ENCODE measurements at places on chromosomes 12 and 14.

- peaks cover 5% of the 10 kb centered on the region for H3K4me1 ChIP-seq
- DNase-seq = no peak
- H3K27ac ChIP-seq = peak overlapping the region; percentile 53
- H3K27me3 ChIP-seq = no peaks in the 10 kb centered on the region
- H3K4me3 ChIP-seq = peak overlapping the region; percentile 50
Measured at GRCh38 chr12:50923361-50924130, 28.8 kb upstream of the HIGD1C start.

DNA sequence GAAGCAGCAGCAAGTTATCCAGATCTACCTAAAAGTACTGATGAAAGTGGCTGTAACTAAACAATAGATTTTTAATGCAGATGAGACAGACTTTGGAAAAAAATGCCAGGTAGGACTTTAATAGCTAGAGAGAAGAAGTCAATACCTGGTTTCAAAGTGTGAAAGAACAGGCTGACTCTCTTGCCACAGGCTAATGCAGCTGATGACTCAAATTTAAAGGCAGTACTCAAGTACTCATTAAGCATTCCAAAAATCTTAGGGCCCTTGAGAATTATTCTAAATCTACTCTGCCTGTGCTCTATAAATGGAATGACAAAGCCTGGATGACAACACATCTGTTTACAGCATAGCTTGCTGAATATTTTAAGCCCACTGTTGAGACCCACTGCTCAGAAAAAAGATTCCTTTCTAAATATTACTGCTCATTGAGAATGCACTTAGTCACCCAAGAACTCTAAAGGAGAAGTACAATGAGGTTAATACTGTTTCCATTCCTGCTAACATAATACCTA, 68.6 kb upstream of the SYT1 start:
- no peak overlapping the region for H3K27ac ChIP-seq
- H3K4me3 ChIP-seq = no peak overlapping the region
- H3K36me3 ChIP-seq = no peaks in the 10 kb centered on the region
- DNase-seq = no peak
- H3K4me1 ChIP-seq = no peaks in the 10 kb centered on the region
- no peaks in the 10 kb centered on the region for H3K27me3 ChIP-seq

- H3K4me1 ChIP-seq = peaks cover 26% of the 10 kb centered on the region
- H3K36me3 ChIP-seq = no peaks in the 10 kb centered on the region
- peak; percentile 6 for DNase-seq
- peak within 1 kb of the TSS; percentile 61 for H3K27ac ChIP-seq
- H3K4me3 ChIP-seq = peak within 1 kb of the TSS; percentile 91
Measured at GRCh38 chr12:38905480-38906351, at the start of gene CPNE8. TSS of gene CPNE8 (minus strand) at chr12:38905591. CDS start at chr12:38905534, 57 bp downstream.

- H3K27me3 ChIP-seq = no peaks in the 10 kb centered on the region
- H3K27ac ChIP-seq = no peak within 1 kb of the TSS
- no peaks in the 10 kb centered on the region for H3K36me3 ChIP-seq
- no peak within 1 kb of the TSS for H3K4me3 ChIP-seq
Measured at GRCh38 chr12:56229916-56230431, at the start of gene SLC39A5. TSS of gene SLC39A5 (plus strand) at chr12:56230051. CDS start at chr12:56231275, 1,224 bp downstream.

DNA sequence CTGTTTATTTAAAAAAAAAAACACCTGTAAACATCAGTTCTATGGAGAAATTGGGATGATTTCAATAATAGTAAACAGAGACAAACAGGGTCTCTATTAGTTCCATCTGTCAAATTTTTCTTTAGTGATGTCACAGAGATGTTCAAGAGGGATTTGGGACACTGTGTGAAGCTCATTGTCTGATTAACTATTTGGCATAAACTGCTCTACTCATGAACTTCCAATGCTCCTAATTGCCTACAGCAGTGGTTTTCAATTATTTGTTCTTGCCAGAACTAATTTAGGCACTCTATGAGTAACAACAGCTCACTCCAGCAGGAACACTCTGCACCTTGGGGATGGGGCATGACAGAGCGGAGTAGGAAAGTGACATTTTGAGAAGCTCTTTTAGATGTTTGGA, 250.1 kb upstream of the PRKD1 start:
- H3K4me3 ChIP-seq = no peak overlapping the region
- H3K36me3 ChIP-seq = no peaks in the 10 kb centered on the region
- no peak for DNase-seq
- H3K4me1 ChIP-seq = no peaks in the 10 kb centered on the region
- no peaks in the 10 kb centered on the region for H3K27me3 ChIP-seq
- H3K27ac ChIP-seq = no peak overlapping the region

DNA sequence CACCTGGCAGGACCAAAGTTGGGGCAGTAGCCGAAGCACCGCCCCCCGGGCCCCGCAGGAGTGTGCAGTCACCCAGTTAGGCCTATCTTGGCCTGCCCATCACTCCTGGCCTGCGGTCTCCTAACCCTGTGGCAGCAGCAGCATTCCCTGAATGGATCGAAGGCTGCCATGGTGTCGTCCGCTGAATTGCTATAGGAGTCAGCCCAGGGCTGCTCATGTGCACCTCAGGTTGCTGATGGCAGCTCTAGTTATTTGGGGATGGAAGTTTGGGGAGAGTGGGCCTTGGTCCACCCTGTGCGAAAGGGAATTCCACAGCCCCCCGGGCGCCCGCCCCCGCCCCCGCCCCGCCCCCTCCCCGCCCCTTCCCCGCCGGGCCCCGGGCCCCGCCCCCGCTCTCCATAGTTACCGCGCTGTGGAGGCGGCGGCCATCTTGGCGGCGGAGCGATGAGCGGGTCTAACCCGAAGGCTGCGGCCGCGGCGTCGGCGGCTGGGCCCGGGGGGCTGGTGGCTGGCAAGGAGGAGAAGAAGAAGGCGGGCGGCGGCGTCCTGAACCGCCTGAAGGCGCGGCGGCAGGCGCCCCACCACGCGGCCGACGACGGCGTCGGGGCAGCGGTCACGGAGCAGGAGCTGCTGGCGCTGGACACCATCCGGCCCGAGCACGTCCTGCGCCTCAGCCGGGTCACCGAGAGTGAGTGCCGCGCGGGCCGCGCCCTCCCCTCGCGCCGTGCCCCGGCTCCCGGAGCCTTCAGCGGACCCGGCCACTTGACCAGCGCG, at the start of gene UNC119B:
UNC119B (plus strand) TSS at position 428 of the 774 bp plus-strand sequence; CDS start at position 445, 17 bp downstream.
- H3K36me3 ChIP-seq = no peaks in the 10 kb centered on the region
- peak within 1 kb of the TSS; percentile 95 for H3K4me3 ChIP-seq
- no peaks in the 10 kb centered on the region for H3K27me3 ChIP-seq
- peak; percentile 73 for DNase-seq

- peaks cover 3% of the 10 kb centered on the region for H3K4me1 ChIP-seq
- H3K4me3 ChIP-seq = peak within 1 kb of the TSS; percentile 85
- H3K27me3 ChIP-seq = peaks cover 19% of the 10 kb centered on the region
- H3K27ac ChIP-seq = no peak within 1 kb of the TSS
- H3K36me3 ChIP-seq = no peaks in the 10 kb centered on the region
Measured at GRCh38 chr12:122182887-122183587, at the start of gene LRRC43. TSS of gene LRRC43 (plus strand) at chr12:122183123. CDS start at chr12:122183145, 22 bp downstream.

GRCh38 chr12:56695327-56696101, 7.4 kb upstream of the PTGES3 start:
- H3K4me1 ChIP-seq = peaks cover 4% of the 10 kb centered on the region
- no peak for DNase-seq
- H3K36me3 ChIP-seq = no peaks in the 10 kb centered on the region
- H3K27ac ChIP-seq = peak overlapping the region; percentile 14
- H3K4me3 ChIP-seq = no peak overlapping the region

GRCh38 chr12:104163631-104164030, 25.6 kb upstream of the NFYB start:
- peaks cover 3% of the 10 kb centered on the region for H3K4me1 ChIP-seq
- H3K27me3 ChIP-seq = peaks cover 9% of the 10 kb centered on the region
- no peak overlapping the region for H3K4me3 ChIP-seq
- DNase-seq = no peak

DNA sequence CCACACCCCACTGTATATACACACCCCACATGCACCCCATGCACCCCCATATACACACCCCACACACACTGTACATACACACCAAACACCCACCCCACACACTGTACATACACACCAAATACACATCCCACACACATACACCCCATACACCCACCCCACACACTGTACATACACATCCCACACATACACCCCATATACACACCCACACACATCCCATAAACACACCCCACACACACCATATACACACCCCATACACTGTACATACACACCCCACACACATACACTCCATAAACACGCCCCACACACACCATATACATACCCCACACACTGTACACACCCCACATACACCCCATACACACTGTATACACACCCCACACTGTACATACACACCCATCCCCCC, 82.3 kb downstream of the NOC4L start:
- H3K27me3 ChIP-seq = peaks cover 14% of the 10 kb centered on the region
- H3K36me3 ChIP-seq = no peaks in the 10 kb centered on the region
- no peak overlapping the region for H3K4me3 ChIP-seq
- no peak overlapping the region for H3K27ac ChIP-seq

DNA sequence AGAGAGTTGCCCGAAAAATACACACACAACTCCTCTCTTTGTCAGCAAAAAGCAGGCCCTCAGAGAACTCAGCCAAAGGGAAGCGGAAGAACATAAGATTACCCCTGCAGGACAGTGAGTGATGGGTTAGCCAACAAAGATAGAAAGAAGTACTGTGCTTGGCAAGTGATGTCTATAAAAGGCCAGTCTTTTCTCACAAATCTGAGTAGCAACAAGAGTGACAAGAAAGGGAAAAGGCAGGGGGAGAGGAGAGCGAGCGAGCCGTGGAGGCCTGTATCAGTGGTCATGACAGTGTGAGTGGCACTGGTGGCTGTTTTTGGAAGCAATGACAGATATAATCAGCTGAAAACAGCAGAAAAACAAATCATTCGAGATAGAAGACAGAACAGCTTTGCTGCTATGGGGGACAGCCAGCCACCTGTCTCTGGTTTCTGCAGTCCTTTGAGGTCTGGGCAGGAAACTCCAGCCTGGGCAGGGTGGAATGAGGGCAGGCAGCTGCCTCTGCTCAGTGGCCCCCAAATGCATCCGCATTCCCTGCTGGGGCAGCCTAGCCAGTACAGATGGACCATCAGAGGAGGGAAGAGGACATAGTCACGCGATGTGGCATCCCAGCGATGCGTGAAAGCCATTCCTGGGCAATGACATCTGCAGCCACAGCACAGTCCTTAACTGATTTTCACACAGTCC, 74.7 kb downstream of the TRIM9 start:
- H3K36me3 ChIP-seq = no peaks in the 10 kb centered on the region
- no peaks in the 10 kb centered on the region for H3K4me1 ChIP-seq
- DNase-seq = no peak
- no peak overlapping the region for H3K27ac ChIP-seq

- H3K4me3 ChIP-seq = no peak overlapping the region
- no peak for DNase-seq
- peaks cover 24% of the 10 kb centered on the region for H3K4me1 ChIP-seq
Measured at GRCh38 chr12:1740161-1740948, 49.5 kb downstream of the ADIPOR2 start.

GRCh38 chr12:75979181-75979580, 52.4 kb downstream of the PHLDA1 start:
- H3K27me3 ChIP-seq = no peaks in the 10 kb centered on the region
- H3K4me1 ChIP-seq = peaks cover 38% of the 10 kb centered on the region
- H3K27ac ChIP-seq = peak overlapping the region; percentile 98
- peak overlapping the region; percentile 41 for H3K4me3 ChIP-seq
- no peak for DNase-seq
- H3K36me3 ChIP-seq = no peaks in the 10 kb centered on the region

- H3K27me3 ChIP-seq = no peaks in the 10 kb centered on the region
- H3K36me3 ChIP-seq = no peaks in the 10 kb centered on the region
- no peaks in the 10 kb centered on the region for H3K4me1 ChIP-seq
- DNase-seq = no peak
Measured at GRCh38 chr12:78473136-78473535, 391.4 kb upstream of the SYT1 start.

DNA sequence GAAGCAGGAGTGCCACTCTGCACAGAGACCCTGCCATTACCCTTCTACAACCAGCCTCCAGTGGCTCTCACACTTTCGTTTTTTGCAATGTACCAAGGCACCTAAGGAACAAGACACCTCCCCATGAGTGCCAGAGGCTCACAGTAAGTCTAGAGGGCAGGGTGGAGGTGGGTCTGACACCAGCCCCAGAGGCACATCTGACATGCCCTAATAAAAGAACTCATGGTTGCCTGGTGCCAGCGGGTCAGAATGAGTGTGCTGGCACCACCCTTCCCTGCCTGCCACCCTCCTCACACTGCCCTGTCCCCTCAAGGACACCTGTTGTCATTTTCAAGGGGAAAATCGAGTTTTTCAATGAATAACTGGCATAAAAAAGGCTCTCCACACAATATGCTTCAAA, 161.2 kb downstream of the FOXN3 start:
- no peak overlapping the region for H3K4me3 ChIP-seq
- H3K27ac ChIP-seq = no peak overlapping the region
- no peak for DNase-seq
- no peaks in the 10 kb centered on the region for H3K27me3 ChIP-seq

GRCh38 chr12:102300824-102301461, 103.3 kb upstream of the PMCH start:
- no peaks in the 10 kb centered on the region for H3K36me3 ChIP-seq
- H3K27ac ChIP-seq = no peak overlapping the region
- no peak overlapping the region for H3K4me3 ChIP-seq
- no peaks in the 10 kb centered on the region for H3K4me1 ChIP-seq

GRCh38 chr12:75704664-75705063, 193.3 kb upstream of the KRR1 start:
- H3K27me3 ChIP-seq = no peaks in the 10 kb centered on the region
- no peaks in the 10 kb centered on the region for H3K36me3 ChIP-seq
- H3K4me1 ChIP-seq = peaks cover 16% of the 10 kb centered on the region
- H3K4me3 ChIP-seq = no peak overlapping the region
- no peak for DNase-seq

GRCh38 chr14:74474376-74474775, 18.7 kb downstream of the NPC2 start:
- peaks cover 6% of the 10 kb centered on the region for H3K36me3 ChIP-seq
- no peak for DNase-seq
- H3K27me3 ChIP-seq = no peaks in the 10 kb centered on the region
- H3K27ac ChIP-seq = no peak overlapping the region
